ENCODE measurements at places on chromosomes 1 and 21.

DNA sequence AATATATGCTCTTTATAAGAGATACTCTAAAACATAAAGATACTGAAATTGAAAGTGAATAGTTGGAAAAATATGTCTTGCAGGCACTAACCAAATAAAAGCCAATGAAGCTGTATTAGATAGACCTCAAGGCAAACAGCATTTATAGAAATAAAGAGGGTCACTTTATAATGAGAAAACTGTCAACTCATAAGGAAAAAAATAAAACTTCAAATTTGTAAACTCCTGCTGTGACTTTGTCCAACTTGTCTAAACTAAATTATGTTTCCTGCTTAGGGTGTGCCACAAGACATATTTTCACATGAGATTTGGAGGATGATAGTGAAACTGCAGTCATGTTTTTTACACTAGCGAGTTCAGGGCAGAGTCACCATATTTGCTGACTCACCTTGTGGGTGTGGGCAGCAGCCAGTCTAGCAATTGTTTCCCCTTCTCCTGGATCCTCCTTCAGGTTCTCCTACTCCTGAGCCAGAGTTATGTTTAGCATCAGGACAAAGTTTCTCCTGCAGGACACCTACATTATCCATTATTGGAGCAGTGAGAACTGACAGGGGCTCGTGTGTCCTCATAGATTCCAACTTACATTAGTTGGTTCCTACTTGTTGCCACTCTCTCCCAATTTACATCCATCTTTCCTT is 43.8 kb downstream of the CD53 start:
- no peak for DNase-seq

GRCh38 chr1:1567152-1567875 is 7.3 kb downstream of the SSU72 start:
- DNase-seq, result no peak

GRCh38 chr1:160354388-160354985 is 11.3 kb downstream of the NCSTN start:
- no peak for DNase-seq

- no peak for DNase-seq
Observed at GRCh38 chr1:24254783-24255182, 64.4 kb upstream of the GRHL3 start.

DNA sequence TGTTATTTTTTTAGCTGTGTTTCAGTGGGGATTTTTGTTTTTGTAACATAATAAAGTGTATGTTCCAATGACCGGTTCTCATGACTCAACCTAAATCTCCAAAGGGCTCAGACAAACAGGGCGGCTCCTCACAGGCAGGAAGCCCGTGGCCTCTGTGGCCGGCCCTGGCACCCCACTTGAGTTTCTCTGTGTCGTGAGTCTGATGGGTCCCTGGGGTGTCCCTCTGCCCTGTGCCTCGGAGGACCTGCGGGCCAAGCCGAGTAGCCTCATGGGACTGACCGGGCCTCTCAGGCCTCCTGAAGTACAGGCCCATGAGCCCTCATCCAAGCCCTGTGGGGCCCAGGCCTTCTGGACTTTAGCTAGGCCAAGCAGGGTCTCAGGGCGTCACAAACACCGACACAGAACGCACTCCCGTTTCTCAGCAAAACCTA is 16.1 kb upstream of the CCDC27 start:
- DNase-seq, result no peak

- DNase-seq, result peak; percentile 85
Observed at GRCh38 chr1:29230553-29231378, at the start of gene MECR. Gene MECR, minus strand, starts transcription at chr1:29230934. Its CDS starts 28 bp downstream, at chr1:29230906.

DNA sequence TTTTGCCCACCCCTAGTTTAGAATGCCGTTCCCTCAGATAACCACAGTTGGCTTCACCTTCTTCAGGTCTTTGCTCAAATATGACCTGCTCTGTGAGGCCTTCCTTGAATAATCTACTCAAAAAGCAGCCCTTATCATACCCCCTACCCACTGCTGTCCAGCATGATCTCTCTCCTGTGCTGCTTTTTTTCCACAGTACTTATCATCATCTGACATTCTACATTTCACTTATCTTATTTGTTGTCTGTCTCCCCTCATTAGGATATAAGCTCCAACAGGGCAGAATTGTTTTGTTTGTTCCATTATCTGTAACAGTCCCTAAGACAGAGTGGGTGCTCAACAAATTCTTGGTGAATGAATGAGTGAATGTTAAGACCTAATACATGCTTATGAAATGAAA is 18.1 kb downstream of the USP24 start:
- no peak for DNase-seq

DNA sequence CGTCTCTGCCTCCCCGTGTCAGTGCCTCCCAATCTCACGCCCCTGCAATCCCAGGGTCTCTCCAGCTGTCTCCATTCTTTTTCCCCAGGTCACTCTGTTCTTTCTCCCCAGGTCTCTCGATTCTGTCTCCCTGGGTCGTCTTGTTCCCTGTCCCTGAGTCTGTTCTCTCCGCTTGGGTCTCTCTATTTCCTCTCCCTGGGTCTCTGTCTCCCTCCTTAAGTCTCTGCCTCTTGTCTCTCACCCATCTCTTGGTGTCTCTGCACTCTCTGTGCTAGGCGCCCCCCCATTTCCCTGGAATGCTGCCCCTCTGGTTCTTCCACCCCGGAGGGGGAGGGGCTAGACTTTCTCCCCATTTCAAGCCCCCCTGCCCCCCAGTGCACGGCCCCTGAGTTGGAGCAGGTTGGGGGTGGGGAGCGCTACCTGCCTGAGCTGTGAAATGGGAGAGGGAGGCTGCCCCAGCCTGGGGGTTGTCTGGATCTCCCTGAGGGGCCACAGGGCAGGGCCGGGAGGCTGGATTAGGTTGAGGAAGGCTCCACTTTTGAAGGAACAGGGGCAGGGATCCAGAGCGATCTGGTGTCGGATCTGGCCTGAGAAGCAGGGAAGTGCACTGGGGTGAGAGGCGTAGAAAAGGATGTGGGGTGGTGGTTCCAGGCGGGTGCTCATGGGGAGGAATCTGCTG is 1.4 kb downstream of the PTPRF start:
- no peak for DNase-seq

GRCh38 chr1:233627823-233628222 is 13.9 kb downstream of the KCNK1 start:
- no peak for DNase-seq

- no peak for DNase-seq
Observed at GRCh38 chr1:115411371-115412063, 73.5 kb upstream of the NGF start.

GRCh38 chr1:174479281-174479680 is 31.5 kb downstream of the GPR52 start:
- no peak for DNase-seq

DNA sequence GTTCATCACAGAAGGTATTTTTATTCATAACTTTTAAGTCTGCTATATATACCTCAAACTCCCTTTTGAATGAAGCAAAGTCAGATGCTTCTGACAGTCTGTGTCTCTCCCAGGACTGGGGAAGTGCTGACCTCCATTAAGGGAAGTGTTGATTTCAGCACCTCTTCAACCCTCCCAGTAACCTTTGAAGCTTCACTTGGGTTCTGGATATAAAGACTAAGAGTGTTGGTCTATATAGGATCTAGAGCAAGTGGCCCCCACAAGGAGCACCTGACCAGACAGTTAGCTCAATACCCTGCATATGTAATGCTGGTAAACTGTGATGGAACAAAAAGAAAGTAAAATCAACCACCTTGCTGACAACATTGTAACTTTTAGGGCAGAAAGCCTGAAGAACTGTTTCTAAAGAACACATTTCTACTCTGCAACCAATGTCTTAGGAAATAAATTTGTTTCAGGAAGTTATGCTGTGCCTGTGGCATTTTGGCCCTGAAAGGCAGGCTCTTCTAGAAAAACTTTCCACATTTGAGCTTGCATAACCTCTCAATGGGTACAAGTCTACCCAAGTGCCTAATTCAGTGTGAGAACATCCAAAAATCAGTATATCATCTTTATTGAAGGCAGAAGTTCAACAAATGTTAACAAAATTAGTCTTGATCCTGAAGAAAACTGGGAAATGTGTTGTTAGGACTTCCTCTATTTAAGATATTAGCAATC is 865 bp upstream of the PTPN22 start:
- no peak for DNase-seq

All from right renal cortex interstitium (tissue), 3 donors.